Stimulated activated CD4-positive, alpha-beta T cell treated with anti-CD3 and anti-CD28 coated beads, Interleukin-4, amount 100 ng/mL, for 48 hours (primary cell): ENCODE measurements at places on chromosomes 1 and 21.

GRCh38 chr1:54237586-54237985 is 37.6 kb downstream of the MRPL37 start:
- DNase-seq: no peak

DNA sequence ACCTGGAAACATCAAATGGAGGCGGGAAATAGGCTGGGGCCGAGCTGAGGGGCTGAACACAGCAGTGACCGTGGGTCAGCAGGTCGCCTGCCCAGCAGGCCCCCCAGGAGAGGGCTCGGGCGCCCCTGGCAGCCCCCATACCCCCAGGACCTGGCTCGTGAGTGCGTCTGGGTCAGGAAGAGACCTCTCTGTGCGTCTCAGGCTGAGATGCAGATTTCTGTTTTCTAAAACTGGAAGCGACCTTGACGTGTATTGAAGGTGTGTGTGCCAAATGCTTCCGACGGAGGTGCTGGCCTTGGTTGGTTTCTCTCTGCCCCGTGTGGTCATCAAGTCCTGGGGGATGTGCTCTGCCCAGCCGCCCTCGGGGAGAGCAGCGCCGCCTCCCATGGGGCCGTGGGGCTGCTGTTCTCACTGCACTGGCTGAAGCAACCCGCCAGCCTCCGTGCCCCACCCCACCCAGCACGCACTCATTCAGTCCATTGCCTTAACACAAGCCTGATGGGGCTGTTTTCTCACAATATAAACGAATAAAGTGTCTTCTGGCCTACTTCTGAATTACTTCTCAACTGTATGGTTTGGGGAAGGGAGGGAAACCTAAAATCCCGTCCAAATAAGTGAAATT is 7.4 kb downstream of the PEX10 start:
- DNase-seq: no peak

GRCh38 chr21:18630446-18630845 is 226.9 kb upstream of the TMPRSS15 start:
- no peak for DNase-seq

DNA sequence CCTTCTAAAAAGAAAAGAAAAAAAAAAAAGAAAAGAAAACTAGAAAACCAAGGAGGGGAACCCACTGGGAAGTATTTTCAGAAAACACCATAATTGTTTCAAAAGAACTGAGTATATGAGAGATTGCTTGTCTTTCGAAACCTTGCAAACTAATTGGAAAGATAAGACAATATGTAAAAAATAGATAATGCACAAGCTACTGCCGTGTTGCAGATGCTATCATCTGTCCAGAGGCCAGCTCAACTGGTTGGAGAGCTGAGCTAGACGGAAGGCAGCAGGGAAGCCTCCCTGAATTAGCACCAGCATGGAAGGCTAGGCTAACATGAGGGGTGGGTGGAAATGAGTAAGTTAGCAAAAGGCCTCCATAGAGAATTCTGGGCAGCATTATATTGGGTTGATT is 16.2 kb upstream of the CACHD1 start:
- DNase-seq: no peak

- no peak for DNase-seq
Measured at GRCh38 chr1:202951437-202951836, 6.7 kb downstream of the ADIPOR1 start.

- DNase-seq: no peak
Measured at GRCh38 chr1:228851193-228851592, 115.9 kb downstream of the RHOU start.
